HL-60 (cell line): ENCODE measurements at places on chromosomes 4 and X.

DNA sequence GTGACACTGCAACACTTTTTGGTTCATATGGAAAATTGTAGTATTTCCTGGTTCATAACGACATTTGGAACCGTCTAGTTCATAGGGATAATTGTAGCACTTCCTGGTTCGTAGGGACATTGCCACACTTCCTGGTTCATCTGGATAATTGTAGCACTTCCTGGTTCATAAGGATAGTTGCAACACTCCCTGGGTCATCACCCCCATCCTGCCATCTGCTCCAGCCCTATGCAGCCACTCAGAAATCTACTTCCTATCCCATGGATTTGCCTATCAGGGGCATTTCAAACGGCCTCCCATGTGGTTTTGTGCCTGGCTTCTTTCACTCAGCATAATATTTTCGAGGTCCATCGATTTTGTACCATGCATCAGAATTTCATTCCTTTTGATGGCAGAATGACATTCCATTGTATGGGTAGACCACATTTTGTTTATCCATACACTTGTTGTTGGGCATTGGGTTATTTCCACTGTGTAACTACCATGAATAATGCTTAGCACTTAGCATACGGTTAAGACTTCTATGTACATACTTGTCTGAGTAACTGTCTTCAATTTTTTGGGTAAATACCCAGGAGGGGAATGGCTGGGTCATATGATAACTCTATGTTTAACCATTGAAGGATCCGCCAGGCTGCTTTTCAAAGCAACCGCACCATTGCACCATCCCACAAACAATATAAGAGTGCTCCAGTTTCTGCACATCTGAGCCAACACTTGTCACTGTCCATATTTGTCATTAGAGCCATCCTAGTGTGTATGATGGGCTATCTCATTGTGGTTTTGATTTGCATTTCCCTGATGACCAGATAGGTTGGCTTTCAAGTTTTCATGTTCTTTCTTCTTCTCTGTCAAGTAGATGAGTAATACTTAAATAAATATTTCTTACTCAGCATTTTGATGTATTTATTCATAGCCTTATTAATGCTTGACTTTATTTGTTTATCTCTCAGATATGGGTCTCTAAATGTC lies 58.3 kb upstream of the CD99 start:
- no peak for DNase-seq

DNA sequence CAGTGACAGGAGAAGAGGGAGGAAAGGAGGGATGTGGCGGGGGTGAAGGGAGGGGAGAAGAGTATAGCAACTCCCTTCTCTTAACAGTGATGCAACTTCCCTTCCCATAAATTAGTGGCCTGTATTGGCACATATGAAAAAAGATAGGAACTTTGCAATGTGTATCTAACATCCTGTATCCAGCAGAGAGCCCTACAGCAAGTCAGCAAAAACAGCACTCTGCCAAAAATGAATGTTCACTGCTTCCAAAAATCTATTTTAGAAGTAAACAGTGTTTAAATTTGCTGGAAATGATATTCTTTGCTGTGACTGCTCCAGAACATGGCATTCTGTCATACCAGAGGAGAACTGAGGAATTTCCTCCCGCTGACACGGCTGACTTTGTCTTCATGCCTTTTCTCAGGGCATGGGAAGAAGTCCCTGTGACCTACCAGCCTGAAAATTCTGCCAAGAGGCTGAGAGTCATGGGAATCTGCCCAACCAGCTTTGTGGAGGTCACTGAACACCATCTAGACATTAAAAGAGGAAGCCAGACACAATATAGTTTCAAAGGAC lies 343.4 kb upstream of the RASGEF1B start:
- peak; percentile 4 for DNase-seq

GRCh38 chr4:128386761-128387599 lies 99.4 kb upstream of the PGRMC2 start:
- peak; percentile 84 for DNase-seq

GRCh38 chr4:163367651-163368050 lies 24.0 kb downstream of the NPY5R start:
- no peak for DNase-seq

DNA sequence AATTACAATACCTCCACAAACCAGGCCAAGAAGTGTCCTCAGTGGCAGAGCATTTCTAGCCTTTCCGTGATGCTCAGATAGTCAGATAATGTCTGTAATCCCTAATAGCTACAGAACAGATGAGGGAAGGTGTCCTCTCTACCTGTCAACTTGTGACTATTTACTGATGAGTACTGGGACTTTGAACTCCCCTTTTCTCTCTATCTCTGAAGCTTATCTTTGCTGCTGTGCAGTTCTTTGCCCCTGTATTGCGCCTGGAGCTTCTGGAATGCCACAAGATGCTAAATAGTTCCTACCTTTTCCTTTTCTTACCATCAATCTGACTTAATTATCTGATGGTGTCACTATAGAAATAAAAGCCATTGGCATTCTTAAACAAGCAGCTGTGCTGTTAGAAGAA lies 30.5 kb downstream of the FGF2 start:
- DNase-seq, result no peak

DNA sequence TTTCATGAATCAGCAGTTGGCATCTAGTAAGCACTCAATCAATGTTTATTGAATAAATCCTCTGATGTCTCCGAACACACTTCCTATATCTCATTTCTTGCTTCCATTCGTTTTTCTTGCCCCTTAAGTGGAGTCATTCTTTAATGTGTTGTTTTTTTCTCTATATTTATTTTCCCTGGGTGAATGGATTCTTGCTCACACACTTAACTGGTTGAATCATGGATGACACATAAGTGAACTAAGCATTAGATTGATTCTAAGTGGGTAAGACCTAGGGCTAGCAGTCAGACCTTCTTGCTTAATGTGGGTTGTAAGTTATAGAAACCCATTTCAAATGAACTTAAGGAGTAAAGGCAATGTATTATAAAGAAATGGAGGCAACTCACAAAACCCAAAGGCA lies 111.1 kb downstream of the RTL3 start:
- no peak for DNase-seq

DNA sequence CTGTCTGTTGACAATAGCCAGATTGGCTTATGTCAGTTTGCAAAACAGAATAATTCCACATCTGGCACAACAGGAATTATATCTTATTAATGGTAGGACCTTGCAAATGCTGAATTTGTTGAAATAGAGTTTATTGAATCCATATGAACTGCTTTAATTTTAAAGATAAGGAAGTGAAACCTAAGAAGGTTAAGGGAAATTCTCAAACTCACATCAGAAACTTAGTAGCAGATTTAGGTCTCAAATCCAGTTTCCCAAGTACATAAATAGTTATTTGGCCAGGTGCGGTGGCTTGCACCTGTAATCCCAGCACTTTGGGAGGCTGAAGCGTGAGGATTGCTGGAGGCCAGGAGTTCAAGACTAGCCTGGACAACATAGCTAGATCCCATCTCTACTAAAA lies 117.1 kb downstream of the HNRNPD start:
- DNase-seq, result no peak

DNA sequence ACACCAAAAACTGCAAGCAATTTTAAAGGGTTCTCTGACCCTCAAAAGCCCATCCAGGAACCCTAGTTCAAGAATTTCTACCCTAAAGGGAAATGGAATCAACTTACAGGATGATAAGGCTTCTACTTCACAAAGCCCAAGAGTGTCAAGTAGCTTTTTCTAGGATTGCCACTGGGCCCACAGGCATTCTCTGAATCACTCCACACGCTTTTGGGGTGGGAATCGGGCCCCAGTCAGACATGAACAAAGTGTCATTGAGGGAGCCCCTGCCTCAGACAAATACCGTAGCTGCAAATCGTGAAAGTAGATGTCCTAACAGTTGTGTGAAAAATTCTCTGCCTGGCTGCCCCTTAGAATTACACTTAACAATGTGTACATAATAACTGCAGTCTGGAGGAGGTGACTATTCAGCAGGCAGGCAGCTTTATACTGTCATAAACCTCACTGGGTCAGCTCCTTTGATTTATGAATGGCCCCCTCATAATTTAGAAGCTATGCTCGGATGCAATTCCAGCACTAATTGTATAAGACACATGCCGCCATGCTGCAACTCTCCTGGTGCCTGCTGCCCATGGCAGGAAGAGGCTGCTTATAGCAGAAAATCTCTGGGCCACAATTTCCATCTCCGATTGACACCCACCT lies 36.7 kb downstream of the CHRDL1 start:
- DNase-seq, result no peak

DNA sequence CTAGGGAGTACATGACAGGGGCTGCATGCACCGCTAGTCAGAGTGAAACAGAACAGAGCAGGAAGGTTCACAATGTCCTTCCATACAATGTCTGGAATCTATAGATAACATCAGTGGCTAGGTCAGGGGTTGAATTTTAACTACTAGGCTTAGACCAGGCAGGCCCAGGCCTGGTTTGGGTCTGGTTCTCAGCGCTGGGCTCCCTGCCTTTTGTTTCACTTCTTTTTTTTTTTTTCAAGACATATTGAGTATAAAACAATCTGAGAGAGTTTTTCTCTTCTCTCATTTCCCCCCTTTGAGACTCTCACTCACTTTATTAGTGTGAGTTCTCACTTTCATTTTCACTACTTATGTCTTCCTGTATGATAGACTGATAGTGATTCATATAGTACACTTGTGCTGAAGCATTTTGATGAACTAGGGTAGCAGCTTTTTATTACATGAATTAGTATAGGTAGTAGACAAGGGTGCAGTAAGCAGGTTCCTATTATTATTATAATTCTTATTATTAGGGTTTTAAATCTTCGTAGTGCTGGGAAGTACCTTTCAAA lies 120.0 kb upstream of the ZDHHC15 start:
- DNase-seq, result no peak

DNA sequence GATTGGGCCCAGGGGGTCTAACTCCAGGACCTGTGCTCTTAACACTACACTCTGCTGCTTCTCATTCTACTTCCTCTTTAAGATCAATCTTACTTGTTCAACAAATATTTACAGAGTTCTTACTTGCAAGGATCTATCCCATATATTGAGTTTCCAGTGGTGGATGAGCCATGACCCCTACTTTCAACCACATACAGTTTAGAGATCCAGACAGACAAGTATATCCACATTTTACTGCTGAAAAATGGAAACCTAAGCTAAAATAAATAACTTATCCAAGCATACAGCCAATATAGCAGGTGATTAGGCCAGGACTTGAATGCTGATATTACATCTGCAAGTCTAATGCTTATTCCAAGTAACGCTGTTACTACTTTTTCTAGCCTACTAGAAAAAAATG lies 18.7 kb downstream of the TMEM150C start:
- DNase-seq, result no peak

- DNase-seq, result no peak
Observed at GRCh38 chr4:82125787-82126297, 247.9 kb downstream of the HNRNPD start.

- no peak for DNase-seq
Observed at GRCh38 chr4:153418558-153418957, 47.6 kb upstream of the TMEM131L start.

- no peak for DNase-seq
Observed at GRCh38 chr4:189502841-189503435, 437.7 kb upstream of the FRG1 start.

- DNase-seq, result no peak
Observed at GRCh38 chrX:10190367-10190766, 33.6 kb downstream of the CLCN4 start.

- DNase-seq, result no peak
Observed at GRCh38 chrX:147890756-147891155, 21.0 kb upstream of the FMR1 start.

GRCh38 chr4:148166132-148166591 lies 276.1 kb downstream of the NR3C2 start:
- DNase-seq, result no peak

GRCh38 chrX:134782796-134783195 lies 124.5 kb upstream of the PLAC1 start:
- DNase-seq, result no peak

DNA sequence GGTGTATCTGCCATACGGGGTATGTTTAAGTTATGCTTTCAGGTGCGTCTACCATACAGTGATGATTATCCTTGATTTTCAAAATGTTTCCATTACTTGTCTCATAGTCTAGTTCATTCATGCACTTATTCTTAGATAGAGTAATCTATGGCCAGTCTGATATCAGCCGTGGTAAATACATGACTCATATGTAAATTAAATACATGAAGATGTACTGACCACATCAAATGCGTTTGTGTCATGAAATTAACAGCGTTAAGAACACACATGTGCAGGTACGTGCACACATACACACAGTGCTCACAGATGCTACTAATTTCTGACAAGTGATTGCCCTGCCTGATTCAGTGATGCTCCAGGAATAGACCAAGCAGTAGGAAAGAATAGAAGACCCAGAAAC lies 75.2 kb upstream of the EXOC1L start:
- no peak for DNase-seq

- DNase-seq, result no peak
Observed at GRCh38 chr4:11878241-11878640, 449.5 kb upstream of the HS3ST1 start.

GRCh38 chr4:175054980-175055379 lies 136.8 kb downstream of the ADAM29 start:
- no peak for DNase-seq

- no peak for DNase-seq
Observed at GRCh38 chrX:5708251-5708650, 520.4 kb downstream of the NLGN4X start.

- DNase-seq, result no peak
Observed at GRCh38 chr4:58738375-58738774, 1628.2 kb upstream of the IGFBP7 start.

GRCh38 chr4:13159041-13159620 lies 325.0 kb downstream of the RAB28 start:
- DNase-seq, result no peak

GRCh38 chr4:172998527-172999469 lies 169.8 kb upstream of the GALNT7 start:
- peak; percentile 53 for DNase-seq

- peak; percentile 11 for DNase-seq
Observed at GRCh38 chrX:31423609-31424189, 351.9 kb upstream of the FTHL17 start.

GRCh38 chr4:134777606-134778005 lies 576.0 kb upstream of the PABPC4L start:
- DNase-seq, result no peak

GRCh38 chrX:45524805-45525204 lies 324.1 kb upstream of the DIPK2B start:
- no peak for DNase-seq

DNA sequence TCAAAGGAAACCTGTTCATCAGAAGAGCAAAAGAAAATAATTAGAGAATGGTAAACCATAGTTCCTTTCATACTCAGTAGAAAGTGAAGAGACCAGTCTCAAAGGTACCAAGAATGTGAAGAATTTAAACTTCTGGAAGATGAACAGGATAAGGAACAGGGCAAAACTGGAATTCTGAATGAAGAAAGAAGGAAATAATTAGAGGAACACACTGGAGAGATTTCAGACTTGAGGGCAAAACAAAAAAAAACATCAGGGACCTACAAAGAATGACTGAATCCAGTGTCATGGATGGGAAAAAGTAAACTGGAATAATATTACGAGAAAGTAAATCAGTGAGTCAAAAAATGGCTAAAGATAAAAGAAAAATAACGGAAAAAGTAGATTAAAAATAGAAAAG lies 245.6 kb upstream of the NEIL3 start:
- no peak for DNase-seq

- no peak for DNase-seq
Observed at GRCh38 chrX:69318651-69319340, 153.5 kb upstream of the PJA1 start.
